Progenitor cell of endocrine pancreas (in vitro differentiated cells): ENCODE measurements at places on chromosomes 1 and 21. TPM values are rescaled to one million over a fixed set of nuclear protein-coding genes. Genes with fewer than 3 reads are reported as not detected.

DNA sequence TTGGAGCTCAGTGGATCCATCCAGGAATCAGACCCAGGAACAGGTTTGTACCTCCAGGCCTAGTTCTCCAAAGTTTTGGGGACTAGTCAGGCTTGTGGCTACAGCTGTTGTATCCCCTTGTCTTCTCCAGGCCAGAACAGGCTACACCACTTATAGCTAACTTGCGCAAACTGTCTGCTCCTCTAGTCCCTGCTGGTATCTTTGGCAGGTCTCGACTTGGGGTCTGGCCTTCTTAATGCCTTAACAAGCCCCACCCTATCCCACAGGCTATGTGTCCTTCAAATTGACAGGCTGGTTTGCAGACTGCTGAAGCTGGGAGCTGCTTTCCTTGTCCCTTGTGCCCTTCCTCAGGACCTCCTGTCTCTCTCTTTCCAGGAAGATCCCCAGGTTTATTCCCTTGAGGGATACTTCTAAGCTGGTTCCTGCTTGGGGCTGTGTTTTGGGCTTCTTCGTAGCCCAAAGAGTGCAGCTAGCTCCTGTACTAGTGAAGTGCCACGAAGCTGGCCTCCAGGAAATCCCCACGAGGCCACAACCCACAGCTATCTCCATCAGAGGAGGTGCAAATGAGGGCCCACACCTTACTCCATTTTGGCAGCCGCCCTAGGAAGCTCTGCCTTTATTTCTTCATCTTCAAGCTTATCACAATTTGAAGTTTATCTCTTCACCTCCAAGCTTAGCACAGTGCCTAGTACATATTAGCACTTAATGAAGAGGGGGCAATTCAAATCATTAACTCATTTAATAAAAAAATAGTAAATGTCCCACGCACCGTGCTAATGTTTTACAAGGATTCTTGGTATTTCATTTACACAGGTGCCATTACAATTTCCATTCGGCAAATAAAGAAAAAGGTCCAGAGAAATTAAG lies 683 bp upstream of the DMAP1 start:
- DNase-seq, result no peak

DNA sequence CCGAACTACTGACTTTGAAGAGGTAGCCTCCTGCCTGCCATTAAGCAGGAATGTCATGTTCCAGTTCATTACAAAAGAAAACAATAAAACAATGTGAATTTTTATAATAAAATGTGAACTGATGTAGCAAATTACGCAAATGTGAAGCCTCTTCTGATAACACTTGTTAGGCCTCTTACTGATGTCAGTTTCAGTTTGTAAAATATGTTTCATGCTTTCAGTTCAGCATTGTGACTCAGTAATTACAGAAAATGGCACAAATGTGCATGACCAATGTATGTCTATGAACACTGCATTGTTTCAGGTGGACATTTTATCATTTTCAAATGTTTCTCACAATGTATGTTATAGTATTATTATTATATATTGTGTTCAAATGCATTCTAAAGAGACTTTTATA lies 159.8 kb upstream of the SGIP1 start:
- no peak for DNase-seq

- no peak for DNase-seq
Measured at GRCh38 chr1:70042090-70042731, 163.2 kb downstream of the LRRC40 start.

DNA sequence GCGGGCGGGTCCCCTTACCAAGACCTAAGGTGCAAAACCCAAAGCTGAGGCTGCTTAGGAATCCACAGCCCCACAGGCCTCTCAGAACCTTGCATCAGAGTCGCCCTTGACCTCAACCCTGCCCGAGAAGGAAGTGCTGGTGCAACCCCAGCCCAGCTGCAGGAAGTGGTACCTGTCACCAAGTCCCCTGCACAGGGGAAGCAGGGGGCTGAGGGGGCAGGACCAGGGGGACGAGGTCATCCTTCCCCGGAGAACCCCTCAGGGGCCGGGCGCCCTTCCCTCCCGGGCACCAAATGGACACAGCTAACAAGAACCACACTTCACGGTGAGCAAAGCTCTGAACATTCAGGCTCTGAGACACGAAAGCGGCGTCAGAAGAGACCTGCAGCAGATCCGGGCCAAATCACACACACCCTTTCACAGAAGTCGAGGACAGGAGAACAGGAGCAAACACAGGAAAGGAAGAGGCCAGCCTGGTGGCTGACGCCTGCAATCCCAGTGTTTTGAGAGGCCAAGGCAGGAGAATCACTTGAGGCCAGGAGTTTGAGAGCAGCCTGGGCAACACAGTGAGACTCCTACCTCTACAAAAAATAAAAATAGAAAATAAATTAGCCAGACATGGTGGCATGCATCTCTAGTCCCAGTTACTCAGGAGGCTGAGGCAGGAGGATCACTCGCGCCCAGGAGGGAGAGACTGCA lies 6.4 kb downstream of the ITGB2 start:
- no peak for DNase-seq

Gene NBPF4
- not detected in 2 replicates for total RNA-seq

Gene DAB1
- 4.8 and 6.8 TPM in 2 replicates for total RNA-seq

Gene KCNK2
- 0.42 and 0.60 TPM in 2 replicates for total RNA-seq
